Osteoblast (primary cell): ENCODE measurements at places on chromosomes 6 and 20. TPM values are rescaled to one million over a fixed set of nuclear protein-coding genes. Genes with fewer than 3 reads are reported as not detected.

GRCh38 chr6:125718109-125718508 lies 31.3 kb upstream of the HEY2 start:
- peak; percentile 19 for DNase-seq

- DNase-seq = no peak
These were observed 64.2 kb upstream of the SUPT3H start for GRCh38 chr6:45441851-45442453.

DNA sequence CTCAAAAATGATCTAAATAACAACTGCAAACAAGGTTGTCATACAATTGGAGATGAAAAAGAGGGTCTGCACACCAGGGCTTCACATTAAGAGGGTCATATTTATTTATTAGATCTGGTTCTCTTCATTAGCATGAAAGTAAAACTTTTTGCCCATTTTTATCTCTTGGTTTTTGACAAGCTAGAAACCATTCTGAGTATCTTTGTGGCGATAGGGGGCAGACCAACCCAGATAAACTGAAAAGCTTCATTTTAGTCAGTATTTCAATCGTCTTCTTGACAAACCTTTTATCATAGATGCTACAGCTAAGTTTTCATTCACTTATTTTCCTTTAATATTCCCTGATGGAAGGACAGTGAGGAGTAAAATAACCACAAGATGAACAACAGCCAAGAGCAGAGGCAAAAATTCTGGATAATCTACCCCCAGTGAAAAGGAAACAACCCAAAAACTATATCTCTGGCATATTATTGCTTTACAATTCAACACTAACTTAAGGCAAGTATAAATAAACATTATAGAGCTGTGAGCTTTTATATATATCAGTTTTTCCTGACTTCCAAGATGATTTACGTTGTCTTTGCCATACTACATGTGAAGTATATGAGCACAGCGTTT lies 45.2 kb downstream of the THEMIS start:
- DNase-seq = peak; percentile 2

DNA sequence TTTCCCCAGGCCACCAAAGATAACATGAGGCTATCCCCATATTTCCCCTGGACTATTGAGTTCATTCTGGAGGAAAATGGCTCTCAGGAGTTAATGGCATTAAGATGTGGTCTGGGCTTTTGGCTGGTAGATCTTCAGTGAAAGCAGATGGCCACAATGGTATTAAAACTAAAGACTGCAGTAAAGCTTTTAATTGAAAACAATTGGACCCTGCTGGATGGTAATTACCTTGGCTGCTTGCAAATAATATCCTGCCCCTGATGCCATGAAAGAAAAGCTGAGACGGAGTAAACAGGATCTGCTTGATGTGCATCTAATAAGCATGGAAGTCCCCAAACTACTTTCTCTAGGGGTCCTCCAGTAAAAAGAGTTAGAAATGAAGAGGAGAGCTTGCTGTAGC lies 255.8 kb downstream of the QKI start:
- no peak for DNase-seq

GRCh38 chr20:10679269-10679668 lies 5.5 kb upstream of the JAG1 start:
- DNase-seq = no peak

DNA sequence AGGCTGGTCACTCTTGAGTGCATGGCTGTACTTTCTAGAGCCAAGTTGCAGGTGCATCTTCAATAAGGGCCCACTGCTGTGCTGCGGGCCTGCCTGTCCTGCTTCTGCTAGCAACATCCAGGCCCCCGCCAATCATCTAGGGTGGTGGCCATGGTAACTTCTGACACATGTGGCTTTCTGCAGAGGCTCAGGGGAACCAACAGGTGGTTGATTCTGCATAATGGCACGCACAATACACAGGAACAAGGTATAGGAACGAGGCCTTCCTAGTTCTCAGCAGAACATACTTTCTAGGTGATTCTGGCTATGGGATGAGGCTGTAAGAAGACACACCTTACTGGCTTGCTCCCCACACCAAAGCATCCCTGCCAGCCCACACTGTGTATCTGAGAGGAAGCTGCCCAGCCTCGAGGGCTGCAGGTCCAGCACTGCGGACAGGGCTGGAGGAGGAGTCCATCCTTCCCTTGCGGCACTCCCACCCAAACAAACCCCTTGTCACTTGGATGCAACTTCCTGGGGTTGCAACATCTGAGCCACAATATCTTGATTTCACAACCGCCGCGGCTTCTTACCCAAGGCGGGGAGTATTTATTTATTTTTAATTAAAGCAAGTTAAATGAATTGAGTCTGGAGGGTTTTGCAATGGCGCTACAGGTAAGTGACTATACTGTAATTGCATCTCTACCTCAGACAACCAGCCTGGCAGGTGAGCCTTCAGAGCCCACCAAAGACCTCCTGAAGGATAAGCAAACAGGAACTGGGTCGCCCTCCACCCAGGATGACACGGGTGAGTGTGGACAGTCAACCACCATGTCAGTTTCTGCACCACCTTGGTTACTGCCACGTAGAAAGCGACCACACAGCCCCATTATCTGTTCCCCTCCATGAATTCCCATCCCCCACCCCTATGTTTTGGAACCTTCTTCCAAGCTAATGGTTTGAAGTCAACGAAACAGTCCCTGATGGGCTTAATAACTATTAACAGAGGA lies 49.6 kb downstream of the SULF2 start:
- no peak for DNase-seq

GRCh38 chr20:40265825-40266533 lies 423.1 kb downstream of the MAFB start:
- DNase-seq = no peak

The GLP1R gene
- not detected in 2 replicates for total RNA-seq

DNA sequence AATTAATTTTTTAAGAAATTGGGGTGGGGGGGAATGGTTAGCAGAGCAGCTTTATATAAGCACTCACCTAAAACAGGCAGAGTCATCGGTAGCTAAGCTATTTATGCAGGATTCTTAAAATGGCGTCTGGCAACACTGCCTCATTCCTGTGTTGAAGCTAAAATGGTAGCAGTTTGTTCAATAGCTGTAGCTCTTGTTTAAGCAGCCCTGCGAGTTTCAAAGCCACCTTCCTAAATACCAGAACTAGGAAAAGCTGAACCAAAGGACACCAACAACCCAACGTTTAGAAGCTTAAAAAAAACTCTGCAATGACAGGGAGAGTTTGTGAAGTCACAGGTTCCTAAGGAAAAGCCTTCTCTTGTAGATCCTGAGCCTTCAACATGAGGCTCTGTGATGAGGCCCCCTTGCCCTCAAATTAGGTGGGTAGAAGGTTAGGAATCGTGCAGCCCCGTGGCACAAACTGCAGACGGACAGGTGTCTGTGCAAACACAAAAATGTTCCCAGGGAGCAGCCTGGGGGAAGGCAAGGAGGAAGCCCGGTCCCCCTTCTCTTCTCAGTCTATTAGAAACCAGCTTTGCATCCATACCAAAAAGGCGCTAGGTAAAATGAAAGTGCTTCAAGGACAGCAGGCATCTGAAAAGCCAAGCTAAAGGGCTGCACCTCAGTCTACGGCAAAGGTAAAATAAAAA lies 4.7 kb downstream of the ZMYND8 start:
- DNase-seq = no peak

The GPLD1 gene
- total RNA-seq = 0.72 and 0.88 TPM in 2 replicates

The ECHDC1 gene
- 67.0 and 71.0 TPM in 2 replicates for total RNA-seq

DNA sequence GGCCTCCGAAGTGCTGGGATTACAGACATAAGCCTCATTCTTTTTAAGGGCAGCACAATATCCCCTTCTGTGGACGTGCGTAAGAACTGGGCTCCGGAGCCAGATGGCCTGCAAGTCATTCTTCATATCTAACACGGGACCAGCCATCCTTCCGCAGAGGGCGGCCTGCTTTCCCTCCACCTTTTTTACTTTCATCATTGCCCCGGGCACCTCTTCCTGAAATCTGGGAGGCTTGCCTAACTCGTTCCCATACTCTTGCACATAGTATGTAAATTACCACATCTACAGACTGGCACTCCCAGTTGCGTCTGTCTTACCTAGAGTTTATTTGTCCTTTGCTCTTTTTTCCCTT lies 29.9 kb upstream of the SLC23A2 start:
- DNase-seq = no peak

The TGM2 gene
- total RNA-seq = 78.2 and 137 TPM in 2 replicates

The CTAGE9 gene
- total RNA-seq = not detected in 2 replicates

DNA sequence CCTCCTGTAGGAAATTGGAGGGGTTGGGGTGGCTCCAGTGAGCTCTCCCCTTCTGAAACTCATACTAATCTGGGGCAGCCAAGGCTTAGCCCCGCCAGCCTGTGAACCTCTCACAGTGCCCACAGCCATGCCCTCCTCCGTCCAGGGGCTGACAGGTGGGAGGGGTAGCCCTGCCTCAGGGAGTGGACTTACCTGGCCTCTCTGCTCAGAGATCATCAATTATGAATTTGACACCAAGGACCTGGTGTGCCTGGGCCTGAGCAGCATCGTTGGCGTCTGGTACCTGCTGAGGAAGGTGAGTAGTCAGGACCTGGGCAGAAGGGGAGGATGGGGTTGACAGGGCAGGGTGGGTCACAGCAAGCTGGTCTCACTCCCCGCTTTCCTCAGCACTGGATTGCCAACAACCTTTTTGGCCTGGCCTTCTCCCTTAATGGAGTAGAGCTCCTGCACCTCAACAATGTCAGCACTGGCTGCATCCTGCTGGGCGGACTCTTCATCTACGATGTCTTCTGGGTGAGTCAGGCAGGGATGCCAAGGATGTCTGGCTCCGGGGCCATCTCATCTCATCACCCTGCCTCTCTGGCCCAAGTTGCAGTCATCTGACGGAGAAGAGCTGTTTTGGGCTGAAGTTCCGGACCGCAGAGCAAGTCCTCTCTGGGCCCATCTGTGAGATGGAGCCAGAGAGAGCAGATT lies 34.7 kb downstream of the HM13 start:
- peak; percentile 26 for DNase-seq
